ENCODE measurements at places on chromosomes 2 and 18.
A peak's percentile ranks its signal among the peaks of the same experiment; 100 is the strongest.

GRCh38 chr2:219002395-219003266 is 9.4 kb upstream of the CRYBA2 start:
- peak; percentile 37 for DNase-seq

GRCh38 chr2:197986977-197987376 is 182.6 kb downstream of the PLCL1 start:
- DNase-seq, result no peak

GRCh38 chr2:152405206-152406118 is 70.5 kb downstream of the FMNL2 start:
- DNase-seq, result no peak

DNA sequence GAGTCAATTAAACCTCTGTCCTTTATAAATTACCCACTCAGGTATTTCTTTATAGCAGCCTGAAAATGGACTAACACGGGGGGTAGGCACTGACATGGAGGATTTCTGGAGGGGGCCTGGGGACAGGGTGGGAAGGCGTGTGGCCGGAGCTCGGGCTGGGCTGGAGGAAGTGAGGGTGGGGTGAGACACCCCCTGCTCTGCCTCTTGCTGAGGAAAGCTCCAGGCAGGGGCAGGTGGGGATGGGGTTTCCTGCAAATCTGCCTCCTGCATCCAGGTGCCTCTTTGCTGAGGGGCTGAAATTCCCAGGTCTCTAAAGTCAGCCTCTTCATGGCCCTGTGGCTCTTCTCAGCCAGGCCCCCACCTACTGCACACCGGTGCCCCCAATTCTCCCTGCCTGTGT is 25.7 kb upstream of the OTOS start:
- no peak for DNase-seq

DNA sequence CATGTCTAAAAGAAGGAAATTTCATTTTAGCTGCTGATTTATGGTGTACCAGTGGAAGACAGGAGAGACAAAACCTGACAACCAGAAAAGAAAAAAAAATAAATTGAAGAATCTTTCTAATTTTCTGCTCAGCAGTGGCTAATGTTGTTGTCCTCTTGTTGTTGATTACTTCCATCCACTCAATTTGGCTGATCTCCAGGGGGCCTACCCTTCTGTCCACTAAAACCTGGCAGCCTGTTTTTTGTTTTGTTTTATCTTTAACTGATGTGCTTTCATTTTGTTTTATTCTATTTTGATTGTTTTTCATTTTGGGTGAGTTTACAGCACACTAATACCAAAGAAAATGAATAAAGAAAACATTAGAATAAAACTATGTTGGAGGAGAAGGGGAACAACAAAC is 27.4 kb downstream of the TFPI start:
- DNase-seq, result no peak

DNA sequence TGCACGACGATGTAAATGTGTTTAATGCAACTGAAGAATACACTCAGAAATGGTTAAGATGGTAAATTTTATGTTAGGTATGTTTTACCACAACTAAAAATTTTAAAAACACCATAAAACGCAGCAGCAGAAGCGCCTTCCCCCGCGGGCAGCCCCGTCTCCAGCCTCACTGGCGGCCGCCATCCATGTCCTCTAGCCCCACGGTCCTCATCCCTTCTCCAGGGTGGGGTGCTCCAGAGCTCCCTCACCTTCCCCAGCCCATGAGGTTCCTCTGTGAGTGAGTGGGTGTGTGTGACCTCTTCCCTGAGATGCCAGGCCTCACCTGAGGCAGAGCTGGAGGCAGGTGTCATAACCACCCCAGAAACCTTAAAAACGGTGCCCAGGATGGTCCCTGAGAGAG is 17.0 kb downstream of the INHBB start:
- no peak for DNase-seq

DNA sequence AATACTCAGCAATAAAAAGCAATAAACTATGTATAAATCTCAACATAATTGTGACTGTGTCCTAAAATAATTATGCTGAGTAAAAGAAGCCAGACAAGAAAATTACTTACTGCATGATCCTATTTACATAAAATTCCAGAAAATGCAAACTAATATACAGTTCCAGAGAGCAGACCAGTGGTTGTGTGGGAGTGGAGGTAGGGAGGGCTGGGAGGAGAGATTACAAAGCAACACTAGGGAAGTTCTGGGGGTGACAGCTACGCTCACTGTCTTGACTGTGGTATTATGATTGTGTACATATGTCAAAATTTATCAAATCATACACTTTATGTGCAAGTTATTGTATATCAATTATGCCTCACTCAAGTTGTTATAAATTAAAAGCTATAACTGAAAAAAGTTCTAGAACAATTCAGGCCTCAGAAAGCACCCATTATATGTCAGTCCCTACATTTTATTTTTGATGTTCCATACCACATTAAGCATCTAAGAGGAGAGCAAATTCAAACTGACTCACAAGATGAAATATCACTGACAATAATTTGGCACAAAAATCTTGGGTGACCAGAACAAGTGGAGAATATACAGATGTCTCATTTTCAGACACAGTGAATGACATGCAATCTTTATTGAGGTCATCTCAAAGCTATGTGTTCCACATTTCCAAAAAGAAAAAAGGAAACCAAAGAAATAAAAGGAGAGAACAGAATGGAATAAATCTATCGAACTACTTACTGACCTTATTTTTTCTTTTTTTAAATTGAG is 85.1 kb downstream of the ANTXR1 start:
- DNase-seq, result no peak

DNA sequence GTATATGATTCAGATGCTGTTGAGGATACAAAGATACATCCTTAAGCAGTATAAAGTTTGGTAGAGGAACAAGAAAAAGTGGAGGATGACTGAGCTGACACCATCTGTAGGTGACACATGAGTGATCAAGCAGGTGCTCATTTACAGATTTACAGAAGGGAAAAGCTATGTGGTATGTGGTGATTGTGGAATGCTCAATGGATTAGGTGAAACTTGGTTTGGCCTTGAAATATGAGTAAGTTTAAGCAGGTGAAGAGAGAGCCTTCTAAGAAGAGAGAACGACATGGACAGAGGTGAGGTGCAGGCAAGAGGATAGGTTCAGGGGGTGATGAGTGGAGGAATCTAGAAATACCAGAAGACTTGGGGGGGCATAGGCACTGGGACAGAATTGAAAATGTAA is 5.9 kb downstream of the ASXL3 start:
- DNase-seq, result no peak

- DNase-seq, result no peak
These were observed 710.4 kb upstream of the PIK3C3 start for GRCh38 chr18:41244591-41245037.

DNA sequence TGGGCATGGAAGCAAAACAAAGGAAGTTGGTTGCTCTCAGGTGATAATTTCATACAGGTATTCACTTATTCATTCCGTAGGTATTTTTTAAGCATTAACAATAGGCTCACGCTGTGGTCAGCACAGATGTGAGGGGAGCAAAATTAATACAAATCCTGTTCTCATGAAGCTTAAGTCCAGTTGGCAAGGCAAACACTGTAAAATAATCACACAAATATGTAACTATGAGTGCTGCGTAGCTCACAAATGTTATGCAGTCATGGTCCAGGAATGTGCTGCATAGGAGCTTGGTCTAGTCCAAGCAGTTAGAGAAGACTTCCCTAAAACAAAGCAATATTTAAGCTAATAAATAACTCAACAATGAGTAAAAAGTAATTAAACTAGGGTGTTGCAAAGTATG is 23.9 kb downstream of the SP5 start:
- no peak for DNase-seq

DNA sequence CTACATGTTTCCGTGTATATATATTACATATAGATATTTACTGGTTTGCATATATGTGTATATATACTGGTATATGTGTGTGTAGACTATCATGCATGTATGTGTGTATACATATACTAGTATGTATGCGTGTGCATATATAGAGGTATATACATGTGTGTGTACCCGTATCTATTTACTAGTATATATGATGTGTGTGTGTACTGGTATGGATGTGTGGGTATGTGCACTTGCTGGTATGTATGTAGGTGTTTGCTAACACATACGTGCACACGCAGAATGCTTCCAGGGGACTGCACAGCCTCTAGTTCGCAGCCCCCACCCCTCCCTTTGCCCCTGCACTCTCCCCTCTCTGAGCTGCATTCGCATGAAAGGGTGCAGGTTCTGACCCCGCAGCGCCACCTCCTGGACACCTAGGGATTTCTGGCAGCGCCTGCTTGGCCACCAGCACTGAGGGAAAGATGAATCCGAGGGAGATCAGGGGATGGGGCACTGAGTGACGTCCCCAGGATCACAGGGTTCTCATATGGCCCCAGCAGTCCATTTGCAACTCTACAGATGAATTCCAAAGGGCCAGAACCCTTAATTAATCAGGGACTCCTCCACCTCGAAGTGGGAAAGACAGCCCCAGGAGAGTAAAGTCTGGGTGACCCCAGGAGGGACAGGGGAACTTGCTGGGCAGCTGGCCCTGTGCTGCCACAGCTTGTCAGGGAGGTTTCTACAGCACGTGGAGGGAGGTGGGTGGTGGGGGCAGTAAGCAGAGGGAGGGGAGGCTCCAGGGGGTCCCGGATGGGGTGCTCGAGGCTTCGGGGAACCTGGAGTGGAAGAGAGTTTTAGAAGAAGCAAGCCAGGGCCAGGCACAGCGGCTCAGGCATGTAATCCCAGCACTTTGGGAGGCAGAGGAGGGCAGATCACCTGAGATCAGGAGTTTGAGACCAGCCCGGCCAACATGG is 66.8 kb upstream of the ASAP2 start:
- DNase-seq, result peak; percentile 72

DNA sequence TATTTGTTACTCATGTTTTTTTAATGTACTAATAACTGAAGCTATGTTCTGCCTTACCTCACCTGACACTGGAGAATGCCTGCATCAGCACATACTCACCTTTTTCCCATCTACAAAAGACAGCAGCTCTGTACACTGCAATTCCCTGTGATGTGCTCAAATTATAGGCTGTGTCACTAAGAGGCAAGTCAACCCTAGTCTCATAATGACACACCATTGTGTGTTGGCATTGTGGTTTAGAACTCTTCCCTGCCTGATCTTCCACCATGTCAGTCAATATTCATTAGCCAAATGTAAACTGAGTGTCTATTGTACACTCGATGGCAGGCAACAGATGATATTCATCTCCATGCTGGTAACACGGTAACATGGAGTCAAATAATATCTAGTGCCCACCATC is 332.1 kb upstream of the TCF4 start:
- no peak for DNase-seq

DNA sequence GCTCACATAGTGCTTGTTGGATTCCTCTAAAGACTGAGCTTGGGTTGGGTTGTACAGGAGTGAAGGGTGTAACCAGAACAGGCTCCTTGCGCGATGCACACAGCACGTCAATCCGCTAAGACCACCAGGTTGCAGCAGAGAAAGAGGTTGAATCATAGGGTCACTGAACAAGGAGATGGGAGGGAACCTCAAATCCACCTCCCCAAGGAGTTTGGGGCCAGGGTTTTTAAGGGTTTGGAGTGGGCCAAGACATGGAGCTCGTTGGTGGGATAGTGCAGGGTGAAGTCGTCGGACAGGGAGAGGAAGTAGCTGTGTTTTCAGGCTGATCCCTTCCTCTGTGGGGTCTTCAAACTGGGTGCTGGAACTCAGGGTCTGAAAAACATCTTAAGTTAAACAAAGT is 20.8 kb upstream of the MTCL1 start:
- DNase-seq, result no peak

GRCh38 chr18:22625406-22625805 is 207.7 kb upstream of the CTAGE1 start:
- no peak for DNase-seq

DNA sequence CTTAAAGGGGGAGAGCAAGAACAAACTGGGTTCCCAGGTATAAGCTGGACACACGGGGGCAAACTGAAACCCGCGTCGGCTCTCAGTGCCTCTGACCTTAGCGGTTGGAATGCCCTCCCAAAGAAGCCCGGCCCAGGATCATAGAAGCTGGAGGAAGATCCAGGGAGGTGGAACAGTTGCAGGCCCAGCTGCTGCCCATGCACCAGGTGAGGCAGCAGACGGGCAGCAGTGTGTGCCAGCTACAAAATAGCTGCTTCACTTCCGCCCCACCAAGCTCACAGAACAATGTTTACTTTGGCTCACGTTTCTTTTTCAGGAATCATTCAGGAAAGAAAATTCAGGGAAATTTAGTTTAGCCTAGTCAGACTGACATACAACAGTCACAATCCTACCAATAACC is 3.9 kb upstream of the ERMN start:
- DNase-seq, result no peak

DNA sequence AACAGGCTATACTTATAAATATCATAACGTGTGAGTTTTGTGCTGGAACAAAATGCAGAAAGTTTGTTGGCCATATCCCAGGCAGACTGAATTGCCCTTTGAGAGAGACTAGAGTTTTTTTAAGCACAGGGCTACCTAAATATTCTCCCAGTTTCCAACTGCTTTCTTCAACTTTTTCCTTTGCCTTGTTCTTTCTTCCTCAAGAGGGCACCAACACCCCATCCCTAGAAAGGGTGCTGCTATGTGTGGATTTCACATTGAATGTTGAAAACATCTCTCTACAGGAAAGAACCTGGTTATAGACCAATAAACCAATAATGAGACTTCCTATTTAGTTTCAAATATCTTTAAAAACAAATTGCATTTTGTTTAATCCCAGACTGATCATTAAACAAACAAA is 87.9 kb downstream of the ICOS start:
- no peak for DNase-seq

GRCh38 chr2:100745604-100746003 is 74.3 kb upstream of the NPAS2 start:
- DNase-seq, result no peak

DNA sequence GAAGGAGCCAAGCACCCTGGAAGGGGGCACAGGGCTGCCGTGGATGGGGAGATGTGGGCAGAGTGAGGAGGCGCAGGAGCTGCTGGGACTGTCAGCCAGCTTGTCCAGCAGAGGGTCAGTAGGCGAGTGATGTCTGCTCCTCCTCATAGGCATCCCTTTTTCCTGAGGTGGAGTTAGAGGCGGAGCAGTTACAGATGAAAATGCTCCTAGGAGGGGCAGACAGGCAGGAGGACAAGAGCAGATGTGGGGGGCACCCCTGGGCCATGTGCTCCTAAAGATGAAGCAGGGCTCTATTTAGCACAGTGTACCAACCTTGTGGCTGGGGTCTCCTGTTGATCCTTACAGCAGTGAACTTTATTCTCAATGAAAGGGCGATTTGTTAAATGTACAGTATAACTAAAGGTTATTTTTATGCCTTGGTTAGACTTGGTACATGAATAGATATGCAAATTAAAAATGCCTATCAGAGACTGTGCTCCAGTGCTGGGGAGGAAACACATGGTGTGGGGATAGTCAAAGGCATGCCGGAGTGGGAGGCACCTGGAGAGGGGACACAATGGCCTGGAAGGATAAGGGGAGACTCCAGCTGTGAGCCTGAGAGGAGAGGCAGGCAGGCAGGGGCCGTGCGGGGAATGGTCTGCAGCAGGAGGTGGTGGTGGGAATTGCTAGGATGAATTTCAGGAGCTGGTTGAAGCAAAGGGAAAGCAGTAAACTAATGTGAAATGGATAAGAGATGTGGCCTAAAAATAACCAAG is 175.3 kb downstream of the CLIP4 start:
- DNase-seq, result no peak

DNA sequence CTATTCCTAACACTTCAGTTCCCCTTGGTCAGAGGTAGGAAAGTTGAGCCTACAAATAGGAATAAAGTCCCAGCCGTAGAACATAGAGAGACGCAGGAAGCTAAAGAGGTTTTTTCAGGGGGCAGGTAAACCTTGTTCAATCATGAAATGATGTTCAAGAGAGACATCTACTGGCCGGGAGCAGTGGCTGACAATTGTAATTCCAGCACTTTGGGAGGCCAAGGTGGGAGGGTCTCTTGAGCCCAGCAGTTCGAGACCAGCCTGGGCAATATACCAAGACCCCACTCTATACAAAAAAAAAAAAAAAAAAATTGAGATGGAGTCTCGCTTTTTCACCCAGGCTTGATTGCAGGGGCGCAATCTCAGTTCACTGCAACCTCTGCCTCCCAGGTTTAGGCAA is 66.7 kb upstream of the DNAJC10 start:
- DNase-seq, result no peak
